Inflammatory macrophage treated with lipopolysaccharide for 4 hours (primary cell): ENCODE measurements at places on chromosomes 4 and X.
A peak's percentile ranks its signal among the peaks of the same experiment; 100 is the strongest.

- DNase-seq = no peak
These were observed 17.4 kb upstream of the UGT2B7 start for GRCh38 chr4:69078852-69079251.

DNA sequence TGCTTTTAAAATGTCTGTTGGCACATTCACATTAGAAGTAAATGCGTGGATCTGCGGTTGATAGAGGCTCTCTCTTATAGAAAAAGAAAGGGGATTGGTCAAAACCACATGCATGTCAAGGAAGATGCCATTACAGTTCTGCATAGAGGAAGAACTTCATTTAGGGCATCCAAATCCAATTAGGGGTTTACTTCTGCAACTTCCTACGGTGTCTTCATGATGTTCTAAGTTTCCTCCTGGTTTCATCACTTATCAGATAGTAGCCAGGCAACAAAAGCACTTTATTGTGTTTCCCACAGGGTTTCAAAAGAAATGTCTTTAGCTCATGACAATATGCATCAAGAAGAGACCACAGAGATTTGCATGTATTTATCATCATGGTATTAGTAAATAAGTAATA lies 136.0 kb upstream of the HPGD start:
- DNase-seq = no peak

DNA sequence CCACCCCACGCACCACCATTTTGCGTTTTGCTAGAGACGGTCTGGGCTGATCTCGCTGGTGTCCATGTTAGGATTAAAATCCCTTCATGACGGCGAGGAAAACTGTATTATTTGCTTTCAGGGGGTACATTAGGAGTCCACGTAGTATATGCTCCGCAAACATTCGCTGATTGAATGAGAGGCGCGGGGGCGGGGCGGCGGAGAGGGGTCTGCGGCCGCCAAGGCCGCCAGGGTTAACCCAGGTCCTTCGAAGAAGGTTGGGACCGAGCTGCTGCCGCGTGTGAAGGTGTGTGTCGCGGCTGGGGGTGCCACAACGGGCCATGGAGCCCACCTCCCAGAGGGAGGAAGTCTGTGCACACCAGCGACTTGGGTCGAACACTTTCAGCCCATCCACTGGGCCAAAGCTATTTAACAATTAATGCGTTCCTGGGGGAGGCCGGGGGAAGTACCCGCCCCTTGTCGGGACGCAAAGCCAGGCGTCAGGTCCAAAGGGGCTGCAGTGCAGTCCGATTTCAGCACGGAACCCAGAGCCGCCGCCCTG lies 6.4 kb upstream of the PITX2 start:
- DNase-seq = no peak

DNA sequence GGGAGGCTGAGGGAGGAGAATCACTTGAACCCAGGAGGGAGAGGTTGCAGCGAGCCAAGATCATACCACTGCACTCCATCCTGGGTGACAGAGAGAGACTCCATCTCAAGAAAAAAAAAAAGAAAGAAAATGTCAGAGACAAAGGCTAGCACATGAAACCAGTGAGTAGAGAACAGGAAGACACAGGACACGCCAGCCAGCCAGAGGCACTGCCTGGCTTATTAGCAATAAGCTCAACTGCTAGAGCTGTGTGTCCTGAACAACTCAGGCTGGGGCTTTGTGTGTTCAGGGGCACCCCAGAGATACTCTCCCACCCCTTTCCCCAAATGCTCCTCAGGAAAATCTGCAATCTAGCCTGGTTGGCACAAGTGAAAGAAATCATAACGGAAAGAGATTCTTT lies 60.0 kb downstream of the RHOH start:
- DNase-seq = no peak

DNA sequence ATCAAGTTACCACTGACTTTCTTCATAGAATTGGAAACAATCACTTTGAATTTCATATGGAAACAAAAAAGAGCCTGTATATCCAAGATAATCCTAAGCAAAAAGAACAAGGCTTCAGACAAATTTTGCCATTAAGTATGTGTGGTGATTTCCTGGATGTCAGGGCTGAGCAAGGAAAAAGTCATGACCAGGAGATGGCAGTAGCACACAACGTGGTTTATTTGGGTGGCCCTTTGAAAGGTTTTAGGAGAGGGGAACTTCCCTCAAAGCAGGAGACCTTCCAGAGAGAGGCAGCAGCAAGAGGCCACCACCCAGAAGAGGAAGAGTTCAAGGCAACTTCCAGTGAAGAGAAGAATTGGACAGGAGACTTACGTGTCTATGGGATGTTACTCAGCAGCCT lies 18.1 kb upstream of the ZXDB start:
- DNase-seq = peak; percentile 8

DNA sequence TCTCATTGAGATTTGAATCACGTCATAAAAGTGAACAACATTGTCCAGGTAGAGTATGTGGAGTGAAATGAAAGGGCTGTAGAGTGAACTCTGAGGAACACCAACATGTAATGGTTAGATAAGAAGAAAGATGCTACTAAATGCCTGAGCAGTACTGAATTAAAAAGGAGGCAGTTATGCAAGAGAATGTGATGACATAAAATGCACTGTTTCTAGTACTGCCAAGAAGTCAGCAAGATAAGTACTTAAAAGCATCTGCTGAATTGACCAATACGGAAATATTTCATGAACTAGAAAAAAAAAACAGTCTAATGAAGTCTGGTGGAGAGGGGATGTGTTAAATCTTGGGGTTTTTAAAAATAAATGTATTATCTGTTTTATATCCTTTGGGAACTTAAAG lies 583.8 kb upstream of the GALNT7 start:
- no peak for DNase-seq

GRCh38 chrX:110341189-110342035 lies 17.2 kb upstream of the RTL9 start:
- DNase-seq = no peak

DNA sequence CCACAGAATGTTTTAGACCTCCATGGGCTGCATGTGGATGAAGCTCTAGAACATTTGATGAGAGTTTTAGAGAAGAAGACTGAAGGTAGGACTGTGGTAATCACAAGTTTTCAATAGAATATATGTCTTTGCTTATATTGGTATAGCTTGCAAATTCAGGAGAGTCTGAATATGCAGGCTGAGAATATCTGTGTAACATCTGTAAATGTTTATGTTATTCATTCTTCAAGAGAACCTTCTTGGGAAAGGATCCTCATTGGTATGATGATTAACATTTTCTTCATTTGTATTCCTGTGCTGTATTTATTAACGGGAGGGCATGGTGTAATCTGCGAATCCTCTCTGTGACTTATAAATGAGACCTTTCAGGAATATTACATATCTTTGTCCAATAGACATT lies 52.1 kb upstream of the RHOH start:
- no peak for DNase-seq

DNA sequence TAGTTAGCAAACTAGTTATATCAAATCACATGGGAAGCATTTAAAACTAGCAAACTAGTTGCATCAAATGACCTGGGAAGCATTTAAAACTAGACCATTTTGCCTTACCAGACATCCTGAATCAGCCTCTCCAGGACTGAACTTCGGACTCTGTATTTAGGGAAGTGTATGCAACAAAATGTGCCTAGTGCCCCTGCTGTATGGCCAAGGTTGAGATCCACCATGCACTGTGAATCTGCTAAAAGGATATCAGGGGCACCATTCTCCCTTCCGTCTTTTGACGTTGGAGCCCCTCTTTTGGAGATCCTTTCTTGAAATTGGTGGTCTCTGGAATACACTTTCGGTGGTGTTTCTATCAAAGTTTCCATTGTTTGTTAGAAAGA lies 49.5 kb downstream of the CCNI start:
- no peak for DNase-seq

GRCh38 chrX:139803224-139803623 lies 95.3 kb upstream of the MCF2 start:
- no peak for DNase-seq

GRCh38 chrX:40579900-40580536 lies 752 bp upstream of the ATP6AP2 start:
- peak; percentile 1 for DNase-seq

- no peak for DNase-seq
These were observed 78.8 kb downstream of the PHEX start for GRCh38 chrX:22110729-22111494.

DNA sequence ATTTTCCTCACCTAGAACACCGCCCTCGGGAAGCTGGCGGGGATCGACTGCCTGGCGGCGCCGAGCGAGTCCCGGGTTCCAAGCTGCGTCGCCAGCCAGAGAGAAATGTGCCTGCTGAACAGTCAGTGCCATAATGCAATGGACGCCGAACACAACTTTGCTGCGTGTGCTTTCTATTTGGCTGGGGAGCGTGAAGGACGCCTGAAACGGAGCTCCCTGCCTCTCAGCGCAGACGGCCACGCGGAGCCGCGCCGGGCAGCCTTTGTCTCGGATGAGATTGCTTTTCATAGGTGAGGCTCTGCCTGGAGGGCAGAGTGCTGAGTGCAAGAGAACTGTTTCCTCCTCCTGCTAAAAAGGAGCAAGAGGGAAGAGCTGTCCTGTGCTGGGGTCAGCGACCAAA lies 107.7 kb upstream of the BCOR start:
- DNase-seq = no peak

GRCh38 chr4:53579826-53580225 lies 11.5 kb downstream of the LNX1 start:
- no peak for DNase-seq

DNA sequence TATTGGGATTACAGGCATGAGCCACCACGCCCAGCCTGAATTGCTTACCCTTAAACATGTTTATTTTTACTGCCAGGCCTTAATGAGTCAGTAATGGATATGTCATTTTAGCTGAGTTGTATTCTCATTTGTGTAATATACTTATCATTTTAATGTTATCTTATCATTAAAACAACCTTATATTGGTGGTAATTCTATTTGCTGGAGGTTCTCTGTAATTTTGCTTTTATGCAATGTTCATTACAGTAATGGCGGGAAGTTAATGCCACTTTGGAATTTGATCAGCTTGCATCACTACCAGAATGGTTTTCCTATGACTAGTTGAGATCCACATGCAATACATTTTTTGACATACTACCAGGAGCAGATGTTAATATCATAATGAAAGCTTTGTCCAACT lies 6.3 kb upstream of the PGAM4 start:
- no peak for DNase-seq

DNA sequence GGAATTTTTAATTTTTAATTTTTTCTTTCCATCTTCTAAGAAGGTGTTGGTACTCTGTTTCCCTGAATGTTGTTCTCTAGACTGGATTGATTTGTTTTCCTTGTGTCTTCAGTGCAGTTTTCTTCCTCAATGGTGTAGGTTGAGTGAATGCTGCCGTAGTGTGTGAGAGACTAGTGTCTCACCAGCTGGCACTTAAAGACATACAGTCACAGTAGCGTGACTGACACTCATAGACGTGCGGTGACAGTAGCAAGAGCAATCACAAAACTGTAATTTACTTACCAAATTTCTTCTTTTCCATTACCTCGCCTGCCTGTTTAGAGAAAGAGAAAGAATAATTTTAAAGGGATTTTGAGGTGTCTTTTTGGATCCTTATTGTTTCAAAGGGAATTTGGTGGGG lies 21.4 kb upstream of the PGM2 start:
- no peak for DNase-seq

GRCh38 chr4:143185253-143186107 lies 763 bp downstream of the USP38 start:
- peak; percentile 11 for DNase-seq

DNA sequence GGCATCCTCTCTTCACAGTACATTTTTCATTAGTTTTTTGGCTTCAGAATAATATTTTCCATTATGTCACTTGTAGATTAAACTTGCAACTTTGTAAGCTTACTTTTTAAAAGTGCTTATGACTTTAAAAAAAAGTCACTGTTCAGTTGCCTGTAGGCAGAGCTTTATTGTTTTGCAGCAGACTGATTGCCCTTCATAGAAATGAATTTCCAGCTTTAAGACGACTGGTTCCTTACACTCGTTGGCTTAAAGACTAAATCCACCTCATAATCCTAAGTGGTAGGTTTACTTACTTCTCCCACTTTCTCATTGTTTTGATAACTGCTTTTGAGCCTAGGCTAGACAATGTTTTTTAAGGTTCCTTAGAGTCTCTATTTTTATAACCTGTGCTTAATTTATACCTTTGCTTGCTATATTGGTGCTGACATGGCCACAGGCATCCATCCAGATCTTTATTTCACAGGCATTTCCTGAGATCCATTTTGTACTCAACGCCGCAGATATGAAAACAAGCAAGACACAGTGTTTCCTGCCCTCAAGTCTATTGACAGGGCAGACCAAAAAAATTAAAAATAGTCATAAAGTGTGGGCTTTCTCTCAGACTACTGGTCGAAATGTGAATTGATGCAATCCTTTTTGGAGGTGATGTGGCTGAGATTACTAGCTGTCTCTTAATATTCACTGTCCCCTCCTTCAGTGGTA lies 12.6 kb upstream of the IL13RA2 start:
- no peak for DNase-seq

- DNase-seq = no peak
These were observed 195.9 kb downstream of the SHOX start for GRCh38 chrX:826448-826847.

DNA sequence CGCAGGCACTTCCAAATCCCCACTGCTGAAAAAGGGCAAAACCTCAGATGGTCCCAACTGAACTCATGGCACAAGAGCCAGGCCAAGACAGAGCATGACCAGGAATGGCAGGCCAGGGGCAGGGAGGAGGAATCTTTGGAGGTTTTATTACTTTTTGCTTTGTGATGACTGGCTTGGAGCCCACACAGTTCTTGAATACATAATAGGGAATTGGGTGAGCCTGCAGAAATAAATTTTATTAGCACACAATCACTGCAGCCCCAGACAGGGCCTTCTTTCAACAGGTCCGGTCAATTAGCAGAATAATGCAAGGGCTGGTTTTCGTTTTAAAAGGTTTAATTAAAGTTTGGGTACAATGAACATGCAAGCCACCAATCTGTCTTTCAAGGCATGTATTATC lies 23.4 kb upstream of the MAMLD1 start:
- no peak for DNase-seq

- DNase-seq = no peak
These were observed 7.9 kb downstream of the CCDC22 start for GRCh38 chrX:49243166-49243565.

GRCh38 chr4:119785963-119786362 lies 157.4 kb upstream of the PDE5A start:
- DNase-seq = no peak

- no peak for DNase-seq
These were observed 89.0 kb downstream of the LUZP4 start for GRCh38 chrX:115378471-115378870.

- no peak for DNase-seq
These were observed 236.3 kb upstream of the ADAMTS3 start for GRCh38 chr4:72805284-72805683.

- no peak for DNase-seq
These were observed 58.0 kb downstream of the SPCS3 start for GRCh38 chr4:176377780-176378179.

DNA sequence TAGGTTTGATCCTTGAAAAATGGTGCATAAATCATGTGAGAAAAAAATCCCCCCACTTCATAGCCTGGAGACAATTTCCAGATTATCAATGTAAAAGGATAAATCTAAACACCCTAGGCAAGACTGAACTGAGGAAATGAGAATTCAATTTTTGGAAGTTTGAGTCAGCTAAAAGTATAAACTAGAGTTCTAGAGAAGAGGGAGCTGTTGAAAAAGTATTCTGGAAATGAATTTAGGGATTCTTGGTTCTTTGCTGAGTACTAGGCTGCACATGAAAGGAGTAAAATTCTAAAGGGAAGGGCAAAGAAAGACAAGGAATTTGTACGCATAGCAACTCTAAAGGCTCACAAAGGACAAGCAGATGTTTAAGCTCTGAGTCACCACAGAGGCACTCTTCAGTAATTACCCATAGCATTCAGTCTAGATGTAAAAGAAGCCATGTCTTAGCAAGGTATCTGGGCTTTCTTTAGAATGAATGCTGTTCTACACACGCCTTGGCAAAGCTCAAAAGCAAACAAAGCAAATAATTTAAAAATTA lies 896.5 kb downstream of the PDHA2 start:
- DNase-seq = no peak

- peak; percentile 26 for DNase-seq
These were observed 163.1 kb downstream of the SMARCA1 start for GRCh38 chrX:129360175-129360574.
